NCI-H510A (cell line): ENCODE measurements at places on chromosomes 2 and 18.

GRCh38 chr2:241686324-241686649 lies 328 bp downstream of the DTYMK start:
- no peak for DNase-seq

DNA sequence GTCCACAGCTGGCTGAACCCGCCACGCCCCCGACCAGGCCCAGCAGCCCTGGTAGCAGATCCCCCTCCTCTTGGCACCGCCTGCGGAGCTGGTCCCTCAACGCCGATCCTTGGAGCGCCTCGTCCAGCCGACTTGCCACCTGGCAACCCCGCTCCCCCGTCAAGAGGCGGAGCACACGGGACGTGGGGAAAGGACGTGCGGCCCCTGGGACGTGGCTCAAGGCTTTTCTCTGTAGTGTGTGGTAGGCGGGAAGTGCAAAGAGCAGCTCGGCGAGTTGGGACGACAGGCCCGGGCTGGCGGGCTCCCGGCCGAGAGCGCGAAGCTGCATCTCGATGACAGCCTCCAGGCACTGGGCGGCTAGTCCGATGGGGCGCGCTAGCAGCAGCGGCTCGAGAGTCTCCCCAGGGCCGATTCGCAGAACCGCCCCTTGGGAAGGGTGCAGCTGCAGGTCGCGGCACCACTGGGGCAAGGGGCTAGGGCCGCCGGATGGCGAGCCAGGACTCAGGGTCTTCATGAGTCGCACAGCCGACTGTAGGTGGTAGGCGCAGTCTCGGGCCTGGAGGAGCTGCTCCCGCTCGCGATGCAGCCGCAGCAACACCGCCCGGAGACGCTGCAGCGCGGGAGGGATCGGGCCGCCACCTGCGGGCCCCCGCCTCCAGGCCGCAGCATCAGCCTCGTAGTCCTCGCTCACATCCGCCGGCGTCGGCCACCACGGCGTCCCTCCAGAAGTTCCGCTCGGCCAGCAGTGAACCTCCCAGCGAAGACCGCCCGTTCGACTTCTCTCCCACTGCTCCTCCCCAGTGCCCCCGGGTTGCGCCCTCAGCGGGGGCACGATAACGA lies 617 bp downstream of the CCDC142 start:
- DNase-seq = peak; percentile 35

DNA sequence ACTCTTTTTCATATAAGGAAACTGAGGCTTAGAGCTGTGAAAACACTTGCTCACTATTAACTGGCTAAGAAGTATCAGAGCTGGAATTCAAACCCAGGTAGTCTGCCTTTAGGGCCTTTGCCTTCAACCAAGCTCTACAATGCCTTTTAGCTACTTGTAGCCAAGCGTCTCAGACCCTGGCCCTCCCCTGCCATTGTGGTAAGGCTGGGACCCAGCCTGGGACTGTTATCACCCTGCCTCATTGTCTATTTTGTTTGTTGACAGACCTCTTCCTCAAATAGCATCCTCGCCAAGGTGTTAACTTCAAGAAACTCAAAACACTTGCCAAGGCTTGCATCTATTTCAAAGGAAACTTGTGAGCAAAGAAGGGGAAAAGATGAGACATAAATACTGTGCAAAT lies 76.7 kb upstream of the CD28 start:
- no peak for DNase-seq

DNA sequence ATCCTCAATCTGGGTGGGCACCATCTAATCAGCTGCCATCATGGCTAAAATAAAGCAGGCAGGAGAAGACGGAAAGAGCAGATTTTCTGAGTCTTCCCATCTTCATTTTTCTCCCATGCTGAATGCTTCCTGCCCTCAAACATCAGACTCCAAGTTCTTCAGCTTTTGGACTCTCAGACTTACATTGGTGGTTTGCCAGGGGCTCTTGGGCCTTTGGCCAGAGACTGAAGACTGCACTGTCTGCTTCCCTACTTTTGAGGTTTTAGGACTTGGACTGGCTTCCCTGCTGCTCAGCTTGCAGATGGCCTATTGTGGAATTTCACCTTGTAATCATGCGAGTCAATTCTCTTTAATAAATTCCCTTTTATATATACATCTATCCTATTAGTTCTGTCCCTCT lies 36.6 kb downstream of the DIPK1C start:
- DNase-seq = no peak

DNA sequence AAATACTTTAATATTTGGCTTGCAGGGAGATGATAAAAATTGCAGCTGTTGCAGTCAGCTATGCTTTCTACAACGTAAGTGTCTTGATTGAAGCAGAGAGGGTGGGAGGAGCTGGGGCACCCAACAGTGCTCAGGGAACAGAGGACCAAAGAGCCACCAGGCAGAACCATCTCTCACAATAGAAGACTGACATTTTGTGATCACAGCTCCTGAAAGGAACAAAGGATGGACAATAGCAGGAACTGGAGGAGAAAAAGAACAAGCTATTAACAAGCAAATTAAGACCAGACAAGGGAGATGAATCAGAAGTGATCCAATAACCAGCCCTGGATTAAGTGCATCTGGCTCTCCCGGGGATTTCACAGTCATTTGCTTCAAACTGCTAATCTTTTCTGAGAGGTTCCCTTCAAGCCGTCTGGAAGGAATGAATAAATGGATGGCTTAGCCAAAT lies 65.7 kb upstream of the SMAD2 start:
- DNase-seq = no peak

GRCh38 chr2:160647967-160648685 lies 154.5 kb upstream of the RBMS1 start:
- no peak for DNase-seq

DNA sequence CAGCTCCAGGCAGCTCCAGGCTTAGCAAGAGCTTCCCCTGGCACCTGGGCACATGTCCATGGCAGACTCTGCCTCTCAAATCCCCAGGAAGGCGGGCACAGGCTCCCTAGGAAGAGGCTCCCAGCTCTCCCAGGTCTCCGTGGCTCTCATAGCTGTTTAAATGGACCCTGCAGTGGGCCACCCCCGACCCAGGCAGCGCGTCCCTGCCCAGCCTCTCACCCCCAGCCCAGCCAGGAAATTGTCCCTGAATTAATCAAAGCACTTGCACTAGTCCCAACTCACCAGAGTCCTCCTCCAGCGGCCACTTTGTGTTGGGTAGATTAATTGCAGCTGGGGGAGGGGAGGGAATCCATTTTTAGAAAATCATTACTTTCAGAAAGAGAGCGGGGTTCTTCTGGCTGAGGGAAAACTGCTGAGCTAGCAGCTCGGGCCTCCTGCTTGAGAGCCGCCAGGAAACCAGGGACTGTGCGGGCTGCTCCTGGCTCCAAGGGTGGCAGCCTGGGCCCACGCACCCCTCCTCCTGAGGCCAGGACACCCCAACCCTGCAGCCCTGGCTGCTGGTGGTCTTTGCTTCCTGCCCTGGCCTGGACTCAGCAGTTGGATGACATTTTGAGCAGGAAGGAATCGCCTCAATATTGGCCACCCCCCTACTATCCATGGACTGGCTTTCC lies 36.0 kb downstream of the SMAD7 start:
- no peak for DNase-seq

GRCh38 chr2:200703926-200704637 lies 107.6 kb upstream of the BZW1 start:
- no peak for DNase-seq

GRCh38 chr2:240136671-240137292 lies 677 bp upstream of the COPS9 start:
- DNase-seq = no peak

- peak; percentile 73 for DNase-seq
Observed at GRCh38 chr2:27628767-27629709, at the start of the genes CCDC121 and GPN1. CCDC121 (minus strand) TSS chr2:27629012; CDS start chr2:27627799, 1,213 bp downstream. GPN1 (plus strand) TSS chr2:27629050; CDS start chr2:27629059, 9 bp downstream.

GRCh38 chr18:31419457-31419932 lies 28.0 kb upstream of the DSG3 start:
- no peak for DNase-seq

DNA sequence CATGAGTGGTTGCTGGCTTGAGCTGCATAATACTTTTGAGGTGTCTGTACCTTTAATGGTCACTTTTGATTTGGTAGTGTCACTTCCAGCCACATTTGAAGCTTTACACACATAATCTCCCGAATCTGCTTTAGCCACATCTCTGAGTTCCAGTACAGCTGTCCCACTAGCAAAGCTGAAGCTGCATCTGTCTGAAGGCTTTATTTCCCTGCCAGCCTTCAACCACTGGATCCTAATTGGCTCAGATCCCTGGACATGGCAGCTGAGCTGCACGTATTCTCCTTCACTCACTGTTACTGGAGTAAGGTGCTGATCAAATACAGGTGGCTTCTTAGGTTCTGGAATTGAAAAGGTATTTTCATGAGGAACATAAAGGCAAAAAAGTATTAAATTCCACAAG lies 99.7 kb downstream of the TTN start:
- no peak for DNase-seq

GRCh38 chr2:227466887-227467600 lies 4.9 kb upstream of the AGFG1 start:
- no peak for DNase-seq

DNA sequence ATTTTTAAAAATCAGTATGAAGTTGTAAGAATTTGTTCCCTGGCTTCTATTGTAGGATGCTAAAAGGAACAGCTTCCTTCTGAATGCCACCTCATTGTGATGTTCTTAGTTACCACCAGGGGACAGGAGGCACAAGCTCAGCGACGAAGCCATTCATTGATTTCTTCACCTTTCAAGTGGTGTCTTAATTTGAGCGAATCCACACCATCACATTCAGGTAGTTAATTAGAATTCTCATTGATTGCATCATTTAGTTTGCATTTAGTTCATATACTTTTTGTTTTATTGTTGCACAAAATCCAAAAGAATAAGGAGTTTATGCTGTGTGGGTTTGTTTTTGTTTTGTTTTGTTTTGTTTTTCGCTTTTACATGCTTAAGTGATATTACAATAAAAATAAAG lies 23.1 kb downstream of the CYP27C1 start:
- no peak for DNase-seq

GRCh38 chr2:117360586-117360985 lies 453.9 kb upstream of the DDX18 start:
- DNase-seq = no peak

GRCh38 chr2:193907561-193907960 lies 1712.8 kb upstream of the TMEFF2 start:
- no peak for DNase-seq

GRCh38 chr2:152031747-152032306 lies 67.0 kb downstream of the CACNB4 start:
- DNase-seq = no peak

DNA sequence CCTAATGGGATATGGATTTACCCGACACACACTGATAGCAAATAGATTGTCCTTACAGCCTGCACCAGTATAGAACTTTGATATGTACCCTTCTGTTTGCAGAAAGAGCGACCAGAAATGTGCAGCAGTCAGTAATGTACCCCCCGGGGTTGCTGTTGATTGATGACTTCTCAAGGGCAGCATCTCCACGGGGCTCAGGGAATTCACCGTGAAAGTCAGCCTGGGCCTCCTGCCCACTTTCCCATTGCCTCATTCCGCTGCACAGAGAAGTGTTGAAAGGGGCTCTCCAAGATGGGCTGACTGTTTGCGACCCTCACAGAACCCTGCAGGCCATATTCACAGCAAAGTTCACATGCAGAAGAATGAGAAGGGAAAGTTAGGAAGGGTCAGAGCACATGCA lies 241.3 kb downstream of the PRKCE start:
- no peak for DNase-seq

GRCh38 chr2:63613391-63613901 lies 24.7 kb downstream of the MDH1 start:
- DNase-seq = no peak

DNA sequence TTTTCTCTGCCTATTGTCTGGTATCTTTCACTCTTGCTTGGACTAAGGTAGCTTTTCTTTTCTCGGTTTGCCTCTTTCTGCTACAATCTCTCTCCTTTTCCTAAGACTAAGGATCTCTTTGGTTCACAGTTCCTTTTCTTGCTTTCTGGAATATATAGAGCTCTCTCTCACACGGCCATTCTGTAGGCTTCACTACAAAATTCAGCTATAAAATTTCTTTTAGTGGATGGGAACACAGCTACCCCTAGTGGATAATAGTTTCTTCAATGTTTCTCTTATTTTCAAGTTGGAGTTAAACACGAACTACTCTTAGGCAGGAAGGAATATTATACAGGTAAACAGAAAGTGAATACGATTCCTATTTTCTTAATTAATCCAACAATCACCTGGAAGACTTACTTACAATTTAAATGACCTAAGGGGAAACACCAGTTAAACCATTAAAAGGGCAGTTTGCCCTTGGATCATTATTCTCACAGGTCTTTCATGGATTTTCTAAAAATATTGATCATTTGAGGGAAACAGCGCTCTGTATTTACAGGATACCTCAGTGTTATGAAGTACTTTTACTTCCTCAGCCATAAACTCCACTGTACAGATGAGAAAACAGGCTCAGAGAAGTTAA lies 140.5 kb downstream of the LRP2 start:
- DNase-seq = no peak

DNA sequence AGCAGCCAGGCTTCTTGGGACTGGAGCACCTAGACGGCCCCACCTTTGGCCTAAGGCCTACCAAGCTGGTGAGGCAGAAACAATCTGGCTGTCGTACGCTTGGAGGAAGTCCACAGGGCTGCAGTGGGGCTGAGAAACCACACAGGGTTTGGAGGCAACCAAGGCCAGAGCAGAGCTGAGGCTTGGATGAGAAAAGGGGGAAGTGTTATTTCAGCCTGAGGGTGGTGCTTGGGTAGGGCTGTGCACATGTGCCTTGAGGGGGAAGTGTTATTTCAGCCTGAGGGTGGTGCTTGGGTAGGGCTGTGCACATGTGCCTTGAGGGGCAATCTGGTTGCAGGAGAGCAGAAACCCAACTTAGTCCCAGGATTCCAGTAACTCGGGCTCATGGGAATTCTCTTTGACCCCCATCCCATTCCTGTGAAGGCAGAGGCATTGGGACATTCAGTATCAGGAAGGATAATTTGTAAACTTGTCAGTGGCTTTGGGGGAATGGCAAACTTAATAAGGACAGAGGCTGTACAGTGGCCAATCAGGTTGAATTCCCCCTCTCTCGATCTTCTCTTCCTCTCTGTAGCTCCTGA lies 971 bp upstream of the FBXO41 start:
- DNase-seq = no peak

- DNase-seq = peak; percentile 23
Observed at GRCh38 chr2:191566344-191566743, 111.6 kb upstream of the NABP1 start.

DNA sequence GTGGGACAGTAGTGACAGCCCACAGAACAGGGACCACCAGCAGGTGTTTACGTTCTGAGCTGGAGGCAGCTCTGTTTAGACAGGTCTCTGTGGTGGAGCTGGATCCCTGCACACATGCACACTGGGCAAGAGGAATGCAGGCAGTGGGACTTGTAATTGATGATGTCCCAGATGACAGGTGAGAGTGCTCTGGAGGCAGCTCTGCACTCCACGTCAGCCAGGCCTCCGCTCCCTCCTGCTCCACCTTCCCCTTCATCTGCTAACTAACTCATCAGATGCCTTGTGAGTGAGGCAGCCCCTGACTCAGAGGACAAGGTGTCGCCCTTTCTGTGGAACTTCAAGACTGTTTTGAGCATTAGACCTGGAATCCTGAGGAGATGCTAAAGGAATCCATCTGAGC lies 53.2 kb downstream of the SH3YL1 start:
- no peak for DNase-seq

- no peak for DNase-seq
Observed at GRCh38 chr2:607709-608108, 69.5 kb downstream of the TMEM18 start.
